Psoas muscle (tissue), 8 donors: ENCODE measurements at places on chromosomes 12 and 14. TPM values are rescaled to one million over a fixed set of nuclear protein-coding genes. Genes with fewer than 3 reads are reported as not detected.

The CISTR gene
- total RNA-seq = not detected

DNA sequence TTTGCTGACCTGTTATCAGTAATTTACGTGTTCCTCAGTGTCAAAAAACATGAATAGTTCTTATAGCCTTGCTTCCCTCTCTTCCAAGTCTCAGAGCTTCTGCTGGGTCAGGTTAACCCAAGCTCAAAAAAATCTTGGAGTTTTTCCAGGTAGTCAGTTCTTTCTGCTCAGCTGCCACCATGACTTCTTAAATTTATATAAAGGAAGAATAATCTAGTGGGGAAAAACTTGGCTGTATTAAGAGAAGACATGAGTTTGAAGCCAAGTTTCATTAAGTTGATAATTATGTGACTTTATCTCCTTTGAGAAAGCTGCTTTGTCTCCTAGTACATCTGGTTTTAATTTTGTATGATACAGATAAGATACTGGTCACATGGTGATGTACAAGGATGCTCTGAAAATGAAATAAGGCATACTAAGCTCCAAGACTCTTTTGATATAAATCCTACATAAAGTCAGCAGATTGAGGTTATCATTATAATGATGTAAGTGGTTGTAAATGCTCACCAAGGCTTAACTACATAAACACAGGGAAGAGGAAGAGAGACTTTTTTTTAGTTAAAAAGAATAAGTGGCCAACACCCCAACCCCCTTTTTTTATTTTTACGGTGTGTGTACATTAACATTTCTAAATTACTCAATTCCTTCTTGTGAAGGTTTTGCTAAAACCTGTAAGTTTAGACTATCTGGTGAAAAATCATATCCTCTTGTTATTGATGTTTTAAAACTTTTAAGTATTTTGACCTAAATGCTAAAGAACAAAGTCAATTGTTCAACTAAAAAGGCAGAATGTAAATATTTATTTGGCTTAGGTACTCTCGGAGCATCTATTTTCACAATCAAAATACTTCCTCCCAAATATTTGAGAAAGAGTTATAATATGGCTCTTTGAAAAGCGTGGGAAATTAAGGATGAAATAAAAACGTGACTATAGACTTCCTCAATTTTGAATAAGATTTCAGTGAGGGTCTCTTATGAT lies 84.1 kb upstream of the SLC38A2 start:
- H3K27me3 ChIP-seq = no peaks in the 10 kb centered on the region
- no peaks in the 10 kb centered on the region for H3K36me3 ChIP-seq
- peaks cover 48% of the 10 kb centered on the region for H3K4me1 ChIP-seq
- H3K27ac ChIP-seq = peak overlapping the region; percentile 67
- H3K4me3 ChIP-seq = no peak overlapping the region
- DNase-seq = no peak

The KCNMB4 gene
- 0.59 TPM for total RNA-seq

GRCh38 chr14:101103321-101103901 lies 199.9 kb upstream of the RTL1 start:
- no peak for DNase-seq
- no peaks in the 10 kb centered on the region for H3K27me3 ChIP-seq
- no peaks in the 10 kb centered on the region for H3K36me3 ChIP-seq
- no peak overlapping the region for H3K27ac ChIP-seq
- no peaks in the 10 kb centered on the region for H3K4me1 ChIP-seq
- no peak overlapping the region for H3K4me3 ChIP-seq

GRCh38 chr12:31897781-31898503 lies 61.3 kb upstream of the RESF1 start:
- DNase-seq = peak; percentile 19
- no peaks in the 10 kb centered on the region for H3K27me3 ChIP-seq
- H3K4me3 ChIP-seq = no peak overlapping the region
- no peaks in the 10 kb centered on the region for H3K4me1 ChIP-seq
- no peaks in the 10 kb centered on the region for H3K36me3 ChIP-seq

The ZNF705A gene
- not detected for total RNA-seq

DNA sequence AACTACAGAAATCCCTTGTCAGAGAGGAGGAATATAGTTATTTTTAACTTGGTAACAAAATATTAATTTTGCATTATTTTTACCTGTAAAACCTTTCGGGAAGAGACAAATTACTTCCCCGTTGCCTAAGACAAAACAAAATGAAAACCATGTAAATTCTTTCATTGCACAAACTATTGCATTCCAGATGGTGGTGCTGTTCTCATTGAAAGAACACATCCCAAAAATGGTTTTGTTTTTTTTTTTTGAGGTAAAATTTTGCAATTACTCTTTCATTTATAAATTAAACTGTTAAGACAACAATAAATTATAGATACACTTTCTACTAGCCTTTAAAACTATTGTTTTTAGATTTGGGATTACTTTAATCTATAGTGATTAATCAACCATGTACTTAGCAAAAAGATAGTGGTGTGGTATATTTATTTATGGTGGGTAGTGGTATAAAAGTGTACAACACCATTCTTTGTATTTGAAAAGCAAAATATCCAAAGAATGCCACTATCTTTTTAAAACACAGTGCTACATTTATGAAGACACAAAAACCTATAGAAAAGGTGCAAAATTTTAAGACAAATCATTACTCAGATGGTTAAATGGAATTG lies 115.5 kb downstream of the SLC38A1 start:
- H3K4me1 ChIP-seq = no peaks in the 10 kb centered on the region
- H3K27me3 ChIP-seq = no peaks in the 10 kb centered on the region

The KCNH3 gene
- total RNA-seq = not detected

The PMCH gene
- not detected for total RNA-seq

GRCh38 chr12:42962384-42962783 lies 372.8 kb upstream of the PRICKLE1 start:
- H3K27me3 ChIP-seq = no peaks in the 10 kb centered on the region
- H3K4me3 ChIP-seq = no peak overlapping the region
- H3K4me1 ChIP-seq = no peaks in the 10 kb centered on the region
- no peaks in the 10 kb centered on the region for H3K36me3 ChIP-seq
- H3K27ac ChIP-seq = no peak overlapping the region

GRCh38 chr12:94286583-94287244 lies 138.3 kb downstream of the PLXNC1 start:
- DNase-seq = no peak
- no peaks in the 10 kb centered on the region for H3K27me3 ChIP-seq
- no peak overlapping the region for H3K4me3 ChIP-seq
- H3K27ac ChIP-seq = no peak overlapping the region
- H3K4me1 ChIP-seq = peaks cover 9% of the 10 kb centered on the region

GRCh38 chr12:76939701-76940100 lies 60.9 kb upstream of the CSRP2 start:
- H3K27ac ChIP-seq = no peak overlapping the region
- no peak overlapping the region for H3K4me3 ChIP-seq
- no peak for DNase-seq

DNA sequence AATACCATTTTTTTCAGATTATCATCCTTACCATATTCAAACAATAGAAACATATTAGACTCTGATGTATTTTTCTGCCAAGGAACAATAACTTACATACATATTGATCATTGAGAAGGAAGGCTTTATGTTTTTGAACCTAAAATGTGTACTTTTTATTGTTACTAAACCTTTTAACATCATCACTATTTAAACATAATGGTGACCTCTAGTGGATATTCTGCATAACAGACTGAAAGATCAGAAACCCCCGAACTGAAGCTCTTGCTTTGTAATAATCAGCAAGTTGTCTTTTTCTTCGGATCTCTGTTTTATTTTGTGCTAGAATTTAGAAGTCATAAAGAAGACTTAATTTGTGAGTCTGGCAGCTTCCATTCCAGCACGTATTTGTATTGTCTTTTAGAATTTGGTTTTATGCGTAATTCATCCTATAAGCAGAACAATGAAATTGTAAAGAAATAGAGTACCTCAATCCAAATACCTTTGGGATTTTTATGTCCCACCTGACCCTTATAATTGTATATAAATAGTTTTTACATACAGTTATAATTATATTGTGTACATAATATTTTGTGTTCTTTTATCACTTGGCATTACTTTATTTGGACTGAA lies 125.9 kb upstream of the ATF1 start:
- no peak overlapping the region for H3K27ac ChIP-seq
- H3K36me3 ChIP-seq = peaks cover 4% of the 10 kb centered on the region
- peaks cover 20% of the 10 kb centered on the region for H3K4me1 ChIP-seq
- no peaks in the 10 kb centered on the region for H3K27me3 ChIP-seq

- H3K36me3 ChIP-seq = no peaks in the 10 kb centered on the region
- peaks cover 4% of the 10 kb centered on the region for H3K4me1 ChIP-seq
- no peaks in the 10 kb centered on the region for H3K27me3 ChIP-seq
- no peak for DNase-seq
- H3K27ac ChIP-seq = no peak overlapping the region
- H3K4me3 ChIP-seq = no peak overlapping the region
These were observed 50.5 kb upstream of the RAP1B start for GRCh38 chr12:68559984-68560850.

- no peak for DNase-seq
- no peak overlapping the region for H3K4me3 ChIP-seq
These were observed 54.8 kb downstream of the BMAL2 start for GRCh38 chr12:27387473-27387872.

The HOXC10 gene
- total RNA-seq = 3.0 TPM

DNA sequence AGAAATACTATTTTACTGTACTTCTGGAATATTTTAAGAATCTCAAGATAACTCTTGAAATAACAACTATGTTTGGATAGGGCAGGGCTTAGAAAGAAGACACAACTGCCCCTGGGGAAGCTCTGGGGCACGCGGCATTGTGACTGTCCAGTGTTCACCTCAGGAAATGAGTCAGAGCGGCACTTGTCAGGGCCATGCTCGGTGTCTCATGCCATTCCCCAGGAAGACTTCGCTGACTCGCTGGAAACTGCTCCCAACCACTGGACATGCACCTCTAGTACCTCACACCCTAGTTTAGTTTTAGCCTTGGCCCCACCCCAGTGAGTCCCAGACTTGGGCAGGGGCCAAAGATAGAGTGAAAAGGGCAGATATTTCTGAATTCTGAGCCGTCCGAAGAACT lies 192.0 kb downstream of the TTC7B start:
- peak overlapping the region; percentile 26 for H3K4me3 ChIP-seq
- H3K27ac ChIP-seq = peak overlapping the region; percentile 94
- peak; percentile 91 for DNase-seq
- H3K36me3 ChIP-seq = no peaks in the 10 kb centered on the region
- no peaks in the 10 kb centered on the region for H3K27me3 ChIP-seq

DNA sequence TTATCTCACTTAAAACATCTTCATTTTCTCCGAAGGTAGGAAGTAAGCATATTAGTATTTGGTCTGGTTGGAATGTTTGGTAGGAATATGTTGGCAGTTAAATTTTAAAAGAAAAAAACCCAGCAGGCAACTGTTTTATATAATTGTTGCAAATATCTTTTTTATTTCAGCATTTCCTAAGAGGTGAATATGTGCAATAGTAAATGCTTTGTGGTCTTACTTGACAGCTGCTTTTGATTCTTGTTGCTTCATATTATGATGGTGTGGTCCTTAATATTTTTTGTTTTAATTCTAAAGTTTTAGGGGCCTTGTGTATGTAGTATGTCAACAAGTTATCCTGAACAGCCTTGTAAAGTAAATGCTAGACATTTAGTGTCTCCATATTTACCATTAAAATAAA lies 6.3 kb downstream of the TRAFD1 start:
- H3K27ac ChIP-seq = no peak overlapping the region
- DNase-seq = no peak
- no peaks in the 10 kb centered on the region for H3K27me3 ChIP-seq
- H3K36me3 ChIP-seq = peaks cover 41% of the 10 kb centered on the region
- peaks cover 24% of the 10 kb centered on the region for H3K4me1 ChIP-seq

DNA sequence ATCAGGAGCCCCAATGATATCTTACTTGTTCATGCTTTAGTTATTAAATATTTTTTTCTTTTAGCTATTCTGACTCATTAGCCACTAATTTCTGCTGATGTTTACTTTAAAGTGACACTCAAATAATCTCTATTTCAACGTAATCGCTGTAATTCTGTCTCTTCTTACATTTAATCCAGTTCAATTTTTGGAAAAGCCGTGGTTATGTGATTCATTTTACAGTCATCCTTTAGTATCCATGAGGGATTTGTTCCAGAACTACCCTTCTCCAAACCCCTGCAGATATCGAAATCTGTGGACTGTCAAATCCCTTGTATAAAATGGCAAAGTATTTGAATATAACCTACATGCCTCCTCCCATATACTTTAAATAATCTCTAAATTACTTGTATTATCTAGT lies 1103.4 kb downstream of the LRFN5 start:
- H3K4me3 ChIP-seq = no peak overlapping the region
- DNase-seq = no peak
- H3K4me1 ChIP-seq = no peaks in the 10 kb centered on the region
- no peaks in the 10 kb centered on the region for H3K27me3 ChIP-seq
- H3K27ac ChIP-seq = no peak overlapping the region

DNA sequence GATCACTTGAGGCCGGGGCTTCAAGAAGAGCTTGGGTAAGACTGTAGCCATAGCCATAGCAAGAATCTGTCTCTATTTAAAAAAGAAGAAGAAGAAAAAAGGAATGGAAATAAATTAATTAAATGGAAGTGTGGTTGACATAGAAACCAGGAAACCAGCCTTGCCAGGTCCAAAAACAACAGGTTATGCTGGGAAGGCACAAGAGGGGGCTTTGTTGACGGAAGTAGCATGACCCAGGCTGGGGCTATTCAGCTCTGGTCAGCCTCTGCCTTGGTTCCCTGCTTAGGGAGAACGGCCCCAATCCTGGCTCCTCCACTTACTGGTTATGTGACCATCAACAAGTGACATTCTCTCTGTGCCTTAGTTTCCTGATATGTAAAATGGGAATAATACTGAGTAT lies 14.4 kb upstream of the GPR68 start:
- no peak overlapping the region for H3K4me3 ChIP-seq
- DNase-seq = no peak
- H3K27ac ChIP-seq = no peak overlapping the region
- no peaks in the 10 kb centered on the region for H3K4me1 ChIP-seq
- H3K36me3 ChIP-seq = no peaks in the 10 kb centered on the region

DNA sequence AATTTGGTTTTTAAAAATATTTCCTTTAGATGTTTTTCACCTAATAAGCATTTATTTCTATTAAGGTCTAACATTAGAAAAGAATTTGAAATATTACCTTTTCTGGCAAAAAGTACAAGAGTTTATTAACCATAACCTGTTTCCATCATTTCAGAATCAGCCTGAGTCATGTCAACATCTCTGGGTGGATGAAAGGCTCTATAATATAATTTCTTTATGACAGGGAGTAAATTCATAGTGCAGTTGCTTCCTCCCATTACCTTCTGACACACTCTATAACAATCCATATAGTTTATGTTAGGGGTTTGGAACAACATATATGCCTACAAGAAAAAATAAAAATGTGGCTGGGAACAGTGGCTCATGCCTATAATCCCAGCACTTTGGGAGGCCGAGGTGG lies 134.5 kb downstream of the SLC2A13 start:
- no peaks in the 10 kb centered on the region for H3K4me1 ChIP-seq
- H3K27me3 ChIP-seq = no peaks in the 10 kb centered on the region
- H3K27ac ChIP-seq = no peak overlapping the region

GRCh38 chr14:104682107-104682593 lies 7.3 kb upstream of the INF2 start:
- H3K4me3 ChIP-seq = peak overlapping the region; percentile 30
- peaks cover 37% of the 10 kb centered on the region for H3K4me1 ChIP-seq
- H3K27me3 ChIP-seq = no peaks in the 10 kb centered on the region
- DNase-seq = no peak
- peak overlapping the region; percentile 69 for H3K27ac ChIP-seq
